ENCODE measurements at places on chromosomes 2 and 18.

GRCh38 chr18:49733321-49733720, 80.0 kb downstream of the ACAA2 start:
- DNase-seq: peak; percentile 28

- no peak for DNase-seq
These were observed 422.2 kb upstream of the POU3F3 start for GRCh38 chr2:104431701-104432121.

DNA sequence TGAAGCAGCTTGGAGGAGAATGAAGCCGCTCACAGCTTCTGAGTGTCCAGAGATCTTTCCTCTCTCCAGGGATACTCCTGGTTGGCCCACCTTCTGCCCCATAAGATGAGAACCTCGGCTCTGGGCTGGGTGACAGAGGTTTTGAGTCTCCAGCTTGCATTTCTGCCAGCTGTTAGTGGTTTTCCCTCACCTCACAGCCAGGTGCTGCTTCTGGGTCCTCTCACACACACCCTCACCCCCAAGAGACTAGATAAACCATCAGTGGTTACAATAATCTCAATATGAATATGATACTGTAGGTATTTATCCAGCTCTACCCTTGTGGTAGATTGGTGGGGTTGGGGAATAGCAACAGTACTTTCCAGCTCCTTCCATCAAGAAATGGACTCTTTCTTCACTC, 161.7 kb upstream of the SIX3 start:
- DNase-seq: no peak

GRCh38 chr2:25912851-25913695, 34.8 kb upstream of the ASXL2 start:
- peak; percentile 54 for DNase-seq

DNA sequence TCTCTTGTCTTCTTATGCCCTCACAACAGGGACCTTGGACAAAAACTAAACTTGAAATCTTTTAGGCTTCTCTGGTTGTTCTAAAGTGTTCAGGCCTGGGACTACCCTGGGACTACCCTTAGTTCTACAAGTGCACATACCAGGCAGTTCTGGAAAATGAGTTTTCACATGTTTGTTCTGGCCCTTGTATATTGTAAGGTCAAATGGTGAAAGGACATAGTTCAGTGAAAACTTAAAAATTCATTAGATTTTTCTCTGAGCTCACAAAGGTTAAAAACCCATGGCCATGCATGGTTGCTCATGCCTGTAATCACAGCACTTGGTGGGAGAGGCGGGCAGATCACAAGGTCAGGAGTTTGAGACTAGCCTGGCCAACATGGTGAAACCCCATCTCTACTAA, 875.5 kb upstream of the FAM98A start:
- DNase-seq: no peak

- DNase-seq: no peak
These were observed 12.7 kb downstream of the KCNF1 start for GRCh38 chr2:10924441-10924840.

DNA sequence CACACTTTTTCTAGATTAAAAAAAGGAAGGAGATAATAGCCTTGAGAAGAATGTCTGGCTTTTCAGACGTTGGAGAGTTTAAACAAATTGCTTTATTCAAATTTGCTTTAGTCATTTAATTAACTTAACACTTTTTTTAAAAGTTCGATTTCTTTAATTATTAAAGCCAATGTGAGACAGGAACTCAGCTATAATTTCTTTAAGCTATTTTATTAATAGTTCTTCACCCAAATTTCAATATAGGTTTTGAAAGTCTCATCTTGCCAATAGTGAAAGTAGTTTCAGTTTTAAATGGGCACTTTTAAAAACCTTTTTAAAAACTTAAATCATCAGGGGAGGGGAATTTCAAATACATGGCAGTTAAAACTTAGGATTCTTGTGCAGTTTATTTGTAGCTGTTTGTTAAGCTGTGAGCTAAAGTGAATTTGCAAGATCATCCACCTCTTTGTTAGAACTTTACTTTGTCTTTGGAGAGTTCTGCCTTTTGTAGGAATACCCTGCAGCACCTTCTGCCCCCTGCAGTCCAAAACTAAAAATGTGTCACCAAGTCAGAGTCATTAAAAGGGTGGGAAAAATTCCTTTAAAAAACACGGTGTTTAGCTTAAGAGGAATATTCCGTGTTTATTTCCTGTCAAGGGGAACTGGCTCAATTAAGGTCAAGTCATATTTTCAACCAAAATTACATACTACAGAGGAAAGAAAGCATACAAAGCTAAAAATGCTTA, 4.6 kb downstream of the TGIF1 start:
- DNase-seq: peak; percentile 82

DNA sequence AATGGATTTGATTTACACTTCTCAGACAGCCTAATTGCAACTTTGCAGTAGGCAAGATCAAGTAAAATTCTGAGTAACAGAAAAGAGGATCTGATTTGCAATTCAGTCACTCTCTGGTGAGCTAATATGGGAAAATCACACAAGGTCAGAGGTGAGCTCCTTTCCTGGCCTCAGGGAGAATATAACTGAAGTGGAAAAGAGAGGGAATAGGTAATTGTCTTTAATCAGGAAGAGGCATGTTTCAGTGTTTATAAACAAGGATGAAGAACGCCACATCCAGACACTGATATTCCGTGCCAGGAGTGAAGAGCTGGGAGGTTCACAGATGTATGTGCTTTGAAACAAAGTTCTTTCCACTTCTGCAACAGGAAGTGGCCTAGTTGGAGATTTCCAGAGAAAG, 127.1 kb downstream of the ETAA1 start:
- peak; percentile 20 for DNase-seq

DNA sequence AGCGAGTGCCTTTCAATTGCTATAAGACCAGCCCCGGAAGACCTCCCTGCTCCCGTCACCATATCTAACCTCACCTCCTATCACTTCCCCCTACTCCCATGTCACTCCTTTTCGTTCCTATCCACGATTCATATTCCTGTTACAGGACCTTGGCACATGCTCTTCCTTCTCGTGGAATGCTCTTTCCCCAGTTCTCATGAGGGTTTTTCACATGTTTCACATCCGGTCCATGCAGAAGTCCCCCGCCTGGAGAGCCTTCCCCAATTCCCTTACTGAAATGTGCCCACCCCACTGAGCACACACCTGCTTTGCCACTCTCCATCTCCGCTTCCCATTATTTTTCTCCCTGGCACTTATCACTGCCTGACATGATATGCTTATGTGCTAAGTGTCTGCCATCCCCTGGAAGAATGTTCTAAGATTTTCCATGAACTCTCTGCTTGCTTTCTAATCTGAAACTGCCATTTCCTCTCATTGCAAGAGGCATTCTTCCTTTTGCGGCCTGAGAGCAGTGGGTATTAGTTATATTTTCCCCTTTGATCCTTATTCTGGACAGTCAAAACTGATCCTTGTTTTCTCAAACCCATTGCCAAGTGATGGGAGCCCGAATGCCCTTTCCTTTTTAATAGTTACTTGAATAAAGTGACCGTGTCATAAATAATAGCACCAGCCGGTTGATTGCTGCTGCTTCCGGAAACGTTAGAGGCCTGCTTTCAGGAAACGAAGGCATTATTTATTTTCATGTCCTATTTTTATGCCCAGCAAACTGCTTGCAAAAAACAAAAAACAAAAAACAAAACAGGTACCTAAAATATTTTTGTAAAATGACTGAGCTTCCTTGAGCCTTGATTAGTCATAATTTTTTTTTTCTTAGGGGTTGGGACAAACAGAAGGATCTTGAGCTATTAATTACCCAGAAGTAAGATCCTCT, 127.9 kb downstream of the ZNF532 start:
- no peak for DNase-seq

GRCh38 chr2:8548065-8548618, 133.7 kb upstream of the ID2 start:
- DNase-seq: no peak

DNA sequence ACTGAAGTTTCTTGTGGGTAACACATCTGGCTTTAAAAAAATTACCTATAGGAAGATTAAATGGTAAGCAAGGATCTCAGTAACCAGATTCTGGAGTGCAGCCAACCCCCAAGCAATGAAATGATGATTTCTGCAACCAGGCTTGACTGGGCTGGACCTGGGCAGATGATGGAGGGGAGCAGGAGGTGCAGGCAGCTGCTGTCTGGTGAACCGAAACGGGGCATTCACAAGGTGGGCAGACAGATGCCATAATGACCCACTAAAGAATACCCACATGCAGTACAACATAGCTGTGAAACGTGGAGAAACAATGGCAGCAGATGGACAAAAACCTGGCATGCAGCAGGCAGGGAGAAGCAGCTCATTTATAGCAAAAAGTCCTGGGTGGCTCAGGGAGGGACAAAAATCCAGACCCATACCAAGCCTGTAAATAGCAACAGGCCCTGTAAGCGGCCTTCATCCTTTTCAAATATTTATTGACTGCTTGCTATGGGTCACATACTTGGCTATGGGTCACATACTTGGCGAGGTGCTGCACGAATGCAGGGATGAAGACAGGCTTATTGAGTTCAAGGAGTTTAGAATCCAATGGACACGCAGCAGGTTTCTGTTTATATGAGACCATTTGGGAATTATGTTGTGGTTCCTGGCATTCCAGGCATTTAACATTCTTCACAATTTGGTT, 244.7 kb downstream of the HRH4 start:
- DNase-seq: peak; percentile 6

DNA sequence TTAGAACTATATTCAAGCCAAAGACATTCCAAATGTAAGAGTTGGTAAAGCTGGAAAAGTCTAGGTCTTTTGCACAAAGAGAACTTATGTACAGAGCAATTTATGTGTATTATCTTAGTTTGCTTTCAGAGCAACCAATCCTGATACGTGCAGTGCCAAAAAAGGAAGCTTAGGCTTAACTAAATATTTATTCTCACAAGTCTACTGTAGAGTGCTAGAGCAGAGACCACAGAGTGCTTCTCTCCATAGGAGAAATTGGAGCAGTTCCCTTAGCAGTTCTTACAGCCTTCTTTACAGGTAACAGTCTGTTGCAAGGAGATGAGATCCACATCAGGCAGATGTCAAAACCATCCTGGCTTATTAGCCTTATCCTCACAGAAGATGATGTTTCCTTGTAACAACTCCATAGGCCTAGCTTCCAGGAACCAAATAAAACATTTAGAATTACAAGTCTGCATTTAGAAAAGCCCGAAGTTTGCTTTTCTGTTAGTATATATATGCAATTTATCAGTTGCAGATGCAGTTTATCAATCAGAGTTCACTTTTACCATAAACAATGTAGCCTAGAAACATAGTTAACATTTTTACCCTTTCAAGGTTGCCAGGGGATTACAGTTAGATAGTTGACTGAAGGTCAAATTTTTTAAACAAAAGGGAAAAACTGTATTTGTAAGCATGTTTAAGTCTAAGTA, 250.6 kb upstream of the KCNJ3 start:
- DNase-seq: no peak

DNA sequence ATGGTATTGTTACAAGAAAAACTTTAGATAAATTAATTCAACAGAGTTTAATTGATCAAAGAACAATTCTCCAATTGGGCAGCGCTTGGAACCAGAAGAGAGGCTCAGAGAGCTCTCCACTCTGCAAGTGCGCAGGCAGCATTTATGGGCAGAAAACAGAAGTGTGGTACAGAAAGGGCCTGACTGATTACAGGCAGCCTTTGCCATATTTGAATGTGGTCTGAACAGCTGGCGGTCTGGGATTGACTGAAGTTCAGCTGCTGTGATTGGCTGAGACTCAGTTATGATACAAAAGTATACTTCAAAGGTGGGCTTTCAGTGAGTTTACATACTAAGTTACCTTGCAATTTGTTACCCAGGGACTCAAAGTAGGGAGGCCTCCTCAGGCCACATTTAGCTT, 301.3 kb upstream of the ID2 start:
- no peak for DNase-seq

GRCh38 chr18:9941103-9941502, 27.3 kb downstream of the VAPA start:
- no peak for DNase-seq

DNA sequence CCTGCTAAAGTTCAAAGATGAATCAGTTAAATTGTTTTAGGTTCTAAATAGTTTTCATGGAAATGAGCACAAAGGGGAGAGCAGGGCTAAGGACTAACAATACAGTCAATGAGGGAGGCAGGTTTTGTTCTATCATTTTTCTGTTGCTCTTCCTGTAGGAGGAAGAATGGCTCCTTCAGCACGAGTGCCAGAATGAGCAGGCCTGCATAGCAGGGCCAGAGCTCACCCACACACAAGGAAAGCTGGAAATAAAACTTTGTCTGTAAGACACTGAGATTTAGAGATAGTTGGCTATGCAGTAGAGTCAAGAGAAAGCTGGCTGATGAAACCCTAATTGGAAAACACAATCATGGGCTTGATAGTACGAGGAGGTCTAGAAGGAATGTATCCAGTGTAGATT, 313.3 kb downstream of the MBD2 start:
- DNase-seq: peak; percentile 3

DNA sequence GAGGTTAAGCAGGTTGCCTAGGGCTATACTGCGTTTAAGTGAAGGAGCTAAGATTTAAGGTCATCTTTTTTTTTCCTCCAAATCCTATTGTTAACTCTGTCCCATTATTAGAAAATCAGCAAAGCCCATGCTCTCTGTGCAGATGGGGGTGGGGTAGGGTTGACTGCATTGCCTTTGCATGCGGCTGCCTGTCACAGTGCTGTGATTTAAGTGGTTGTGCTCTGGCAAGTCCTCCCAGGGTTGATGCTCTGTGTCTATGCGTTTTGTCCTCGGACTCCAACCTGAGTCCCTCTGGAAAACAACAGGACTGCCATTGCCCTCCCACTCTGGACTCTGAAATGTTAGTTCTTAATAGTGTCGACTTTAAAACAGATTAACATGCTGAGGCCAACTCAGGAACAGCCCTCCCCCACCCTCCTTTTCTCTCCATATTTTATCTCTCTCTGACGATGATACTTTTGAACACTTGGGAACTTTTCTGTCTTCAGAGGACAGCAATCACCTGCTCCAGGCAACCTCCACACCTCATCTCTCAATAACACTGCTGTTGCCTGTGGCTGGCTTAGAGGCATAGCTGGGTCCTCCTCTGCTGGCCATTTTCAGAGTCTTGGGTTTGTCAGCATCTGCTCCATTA, 5.8 kb downstream of the FHOD3 start:
- no peak for DNase-seq

- peak; percentile 38 for DNase-seq
These were observed 571.9 kb upstream of the CRIM1 start for GRCh38 chr2:35783723-35784122.

GRCh38 chr2:185771396-185771795, 32.8 kb downstream of the FSIP2 start:
- no peak for DNase-seq

- peak; percentile 63 for DNase-seq
These were observed 27.5 kb downstream of the ZNF516 start for GRCh38 chr18:76467371-76468190.

Measured in choroid plexus epithelial cell (primary cell).